Kidney (tissue), 22 donors: ENCODE measurements at places on chromosomes 5 and 9. TPM values are rescaled to one million over a fixed set of nuclear protein-coding genes. Genes with fewer than 3 reads are reported as not detected.

DNA sequence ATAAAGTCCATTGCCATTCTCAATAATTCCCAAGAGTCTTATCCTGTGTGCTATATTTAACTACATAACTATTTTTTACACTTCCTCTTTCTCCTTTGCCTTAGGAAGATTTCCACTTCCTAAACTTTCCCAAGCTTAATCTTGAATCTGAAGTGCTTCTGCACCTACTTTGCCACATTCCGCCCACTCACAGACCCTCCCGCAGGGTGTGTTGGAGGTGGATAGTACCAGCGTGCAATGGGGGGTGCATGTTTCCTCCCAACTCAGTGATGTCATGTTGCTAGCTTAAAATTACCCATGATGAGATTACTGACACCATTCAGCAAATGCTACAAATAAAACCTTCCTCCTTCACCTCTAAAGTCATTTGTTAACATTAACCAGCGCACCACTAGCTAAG, 460.2 kb downstream of the NR2F1-AS1 start:
- no peak for DNase-seq

Gene COL5A1
- total RNA-seq = 23.8 TPM

Gene SURF6
- total RNA-seq = 17.3 TPM

Gene SPATA31A3
- total RNA-seq = not detected

Gene PCDHGB1
- 2.9 TPM for total RNA-seq

DNA sequence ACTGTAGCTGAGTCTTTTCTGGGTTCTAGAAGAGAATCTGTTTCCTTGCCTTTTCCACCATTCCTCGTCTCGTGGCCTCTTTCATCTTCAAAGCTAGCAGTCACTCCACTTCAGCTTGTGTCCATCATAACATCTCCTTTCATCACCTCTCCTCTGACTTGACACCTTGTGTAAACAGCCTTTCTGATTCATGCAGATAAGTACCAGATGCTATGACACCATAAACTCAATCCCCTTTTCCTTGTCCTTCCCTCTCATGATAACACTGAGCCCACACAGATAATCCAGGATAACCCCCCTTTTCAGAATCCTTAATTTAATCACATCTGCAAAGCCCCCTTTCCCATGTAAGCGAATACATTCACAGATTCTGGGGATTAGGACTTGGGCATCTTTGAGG, 95.5 kb downstream of the SNX24 start:
- DNase-seq = no peak

Gene PCDHGB2
- 4.0 TPM for total RNA-seq

DNA sequence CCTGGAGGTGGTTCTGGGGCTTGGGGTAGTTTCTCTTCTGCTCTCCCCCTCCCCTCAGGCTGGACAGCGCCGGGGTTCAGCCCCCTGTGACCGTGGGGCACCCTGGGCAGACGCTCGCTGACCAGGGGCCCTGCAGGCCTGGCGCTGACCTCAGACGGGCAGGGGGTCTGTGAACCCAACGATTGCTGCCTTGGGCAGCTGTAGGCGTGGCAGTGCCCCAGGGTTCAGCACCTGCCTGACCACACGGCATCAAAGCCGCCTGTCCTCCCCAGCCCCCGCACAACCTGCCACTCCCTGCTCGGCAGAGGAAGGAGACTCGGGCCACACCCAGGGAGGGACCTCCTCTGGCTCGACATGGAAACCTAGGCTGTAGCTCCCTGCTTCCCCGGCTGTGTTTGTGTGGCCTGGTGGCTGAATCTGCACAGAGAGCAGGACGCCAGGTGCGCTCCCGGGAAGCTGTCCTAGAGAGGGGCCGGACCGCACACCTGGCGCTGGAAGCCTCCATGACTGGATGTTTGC, 12.2 kb downstream of the LCN12 start:
- DNase-seq = no peak

DNA sequence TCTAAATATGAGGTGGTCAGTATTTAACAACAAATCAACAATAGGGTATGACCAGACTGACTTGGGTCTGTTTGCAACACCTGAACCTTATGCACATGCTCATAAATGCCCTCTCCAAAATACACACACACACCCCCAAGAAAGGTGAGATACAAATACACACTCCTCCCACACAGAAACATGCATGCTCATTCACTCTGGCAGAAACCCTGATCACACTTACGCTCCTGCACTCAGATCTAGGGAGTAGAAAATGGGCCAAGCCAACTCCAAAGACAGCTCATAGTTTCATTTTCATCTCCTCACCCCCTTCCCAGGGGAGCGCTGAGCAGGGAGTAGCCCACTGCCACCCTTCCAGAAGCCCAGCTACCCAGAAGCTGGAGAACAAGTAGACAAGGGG, 11.3 kb downstream of the TRIM7 start:
- DNase-seq = no peak

DNA sequence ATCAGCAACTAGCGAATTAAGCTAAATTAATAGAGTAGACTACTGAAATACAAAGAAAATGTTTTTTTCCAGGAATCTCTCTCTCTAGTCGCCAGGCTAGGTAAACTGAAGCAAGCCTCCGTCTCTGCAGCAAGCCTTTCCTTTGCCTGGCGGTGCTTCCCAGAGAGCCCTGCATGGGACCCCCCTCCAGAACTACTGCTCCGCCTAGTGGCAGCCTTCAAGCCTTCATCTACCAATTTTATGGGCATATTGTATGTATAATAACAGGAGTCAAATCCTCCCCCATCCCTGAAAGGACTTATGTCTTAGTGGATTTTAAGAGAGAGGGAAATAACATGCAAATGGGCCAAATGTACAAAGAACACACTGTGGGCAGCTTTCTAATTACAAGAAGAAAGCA, 241.9 kb downstream of the SAXO1 start:
- DNase-seq = peak; percentile 69

Gene GM2A
- 29.8 TPM for total RNA-seq

Gene C9
- 4.5 TPM for total RNA-seq

Gene ASPN
- 1.5 TPM for total RNA-seq

DNA sequence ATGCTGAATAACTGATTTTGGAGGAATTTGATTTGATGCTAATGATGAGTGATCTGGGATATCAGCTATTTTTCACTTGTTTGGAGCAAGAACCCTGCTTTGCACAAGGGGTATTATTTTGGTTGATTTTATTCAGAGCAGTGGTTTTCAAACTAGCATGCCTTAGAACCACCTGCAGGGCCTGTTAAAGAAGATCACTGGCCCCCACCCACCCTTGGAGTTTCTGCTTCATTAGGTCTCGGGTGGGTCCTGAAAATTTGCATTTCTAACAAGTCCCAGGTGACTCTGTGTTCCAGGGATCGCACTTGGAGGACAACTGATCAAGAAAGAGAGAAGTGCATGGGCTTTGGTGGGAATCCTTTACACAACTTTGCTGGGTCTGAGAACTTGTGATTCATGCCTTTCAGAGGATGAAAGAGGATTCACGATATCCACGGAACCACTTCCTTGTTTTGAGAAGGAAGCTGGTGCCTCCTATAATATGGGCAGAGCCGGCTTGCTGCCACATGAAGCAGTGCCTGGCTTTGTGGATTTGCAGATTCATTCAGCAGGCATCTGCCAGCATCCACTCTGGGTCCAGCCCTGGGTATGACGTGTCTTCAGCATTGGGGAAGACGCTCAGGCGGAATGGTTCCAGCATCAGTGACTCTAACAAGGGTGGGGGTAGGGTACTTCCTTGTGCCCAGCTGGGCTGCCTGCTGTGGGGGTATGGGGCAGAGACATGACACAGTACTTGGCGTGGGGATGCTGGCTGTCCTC, 106.6 kb upstream of the PITX1 start:
- no peak for DNase-seq

GRCh38 chr9:130937146-130938076, 1.6 kb downstream of the FIBCD1 start:
- no peak for DNase-seq

Gene ZFP37
- total RNA-seq = 4.1 TPM

Gene FLT4
- 29.4 TPM for total RNA-seq

DNA sequence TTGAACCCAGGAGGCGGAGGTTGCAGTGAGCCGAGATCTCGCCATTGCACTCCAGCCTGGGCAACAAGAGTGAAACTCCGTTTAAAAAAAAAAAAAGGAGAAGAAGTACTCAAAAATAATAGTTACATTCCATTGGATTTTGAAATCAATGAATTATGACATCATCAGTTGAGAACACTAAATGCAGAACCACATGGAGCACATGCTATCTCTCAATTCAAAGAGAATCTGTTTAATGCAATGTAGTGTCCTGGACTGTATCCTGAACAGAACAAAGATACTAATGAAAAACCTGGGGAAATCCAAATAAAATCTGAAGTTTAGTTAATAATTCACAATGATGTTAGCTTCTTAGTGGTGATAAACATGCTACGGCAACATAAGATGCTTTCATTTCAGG, 20.3 kb downstream of the CDC14B start:
- no peak for DNase-seq

Gene ANKRD31
- total RNA-seq = 0.38 TPM

DNA sequence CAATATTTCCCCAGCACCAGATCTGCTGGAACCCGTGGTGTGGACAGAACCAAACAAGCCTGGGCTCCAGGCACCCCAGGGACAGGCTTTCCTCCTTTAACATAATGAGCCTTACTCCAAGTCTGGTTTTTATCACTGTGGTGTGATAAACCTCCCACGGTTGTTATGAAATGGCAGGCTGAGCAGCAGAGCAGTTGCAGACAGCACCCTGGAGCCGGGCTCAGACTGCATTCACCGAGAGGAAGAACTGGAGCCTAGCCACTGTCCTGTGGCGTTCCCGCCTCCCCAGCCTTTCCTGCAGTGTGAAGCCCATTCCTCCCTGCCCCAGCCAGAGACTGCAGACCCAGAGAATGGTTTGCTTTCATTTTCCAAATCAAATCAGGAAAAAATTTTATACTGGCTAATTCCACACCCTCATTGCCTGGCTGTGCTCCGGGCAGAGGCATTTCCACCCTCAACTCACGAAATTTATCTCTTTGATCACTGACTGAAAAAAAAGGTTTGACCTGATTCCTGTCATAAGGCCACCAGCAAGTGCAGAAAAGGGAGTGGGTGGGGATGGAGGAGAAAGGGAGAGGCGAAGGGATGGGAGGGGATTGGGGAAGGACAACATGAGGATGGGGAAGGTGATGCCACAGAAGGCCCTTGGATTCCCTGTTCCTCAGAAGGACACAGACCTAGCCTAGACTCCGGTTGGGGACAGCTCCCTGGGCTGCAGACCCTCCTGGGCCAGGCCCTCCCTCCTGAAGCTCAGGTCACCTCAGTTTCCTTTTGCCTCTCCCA, 18.9 kb downstream of the IPPK start:
- no peak for DNase-seq
